ENCODE measurements at places on chromosomes 12 and 14.

GRCh38 chr12:39892146-39892545, 213.7 kb downstream of the SLC2A13 start:
- DNase-seq = no peak

DNA sequence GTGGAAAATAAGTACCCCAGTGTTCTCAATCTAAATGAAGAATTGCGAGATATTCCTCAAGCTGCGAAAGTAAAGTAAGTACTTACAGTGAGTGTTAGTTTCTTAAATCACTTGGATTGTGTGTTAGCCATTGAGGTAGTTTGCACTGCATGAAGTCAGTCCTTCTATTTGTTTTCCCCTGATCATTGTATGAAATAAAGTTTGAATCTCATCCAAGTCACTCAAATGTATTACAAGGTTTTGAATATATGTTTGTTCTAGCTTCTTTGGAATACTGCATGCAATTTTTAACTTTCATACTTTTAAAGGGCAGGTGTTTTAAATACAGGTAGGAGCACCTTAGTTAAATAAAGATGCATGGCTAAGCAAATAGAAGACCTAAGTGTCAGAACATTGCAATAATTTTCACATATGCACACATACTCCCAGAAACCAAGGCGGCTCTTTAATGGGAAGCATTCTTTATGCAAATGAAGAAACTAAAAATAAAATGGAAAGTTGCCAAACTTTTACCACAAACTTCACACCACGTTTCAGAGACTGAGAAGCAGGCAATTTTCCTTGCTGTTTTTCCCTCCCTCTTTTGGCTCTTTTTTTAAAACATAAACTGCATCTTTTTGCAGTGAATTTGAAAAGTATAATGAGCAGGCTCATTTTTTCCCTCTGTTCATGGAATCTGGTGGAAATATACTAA, 105.6 kb downstream of the GPR135 start:
- no peak for DNase-seq

- no peak for DNase-seq
Measured at GRCh38 chr14:85799668-85800067, 269.7 kb downstream of the FLRT2 start.

DNA sequence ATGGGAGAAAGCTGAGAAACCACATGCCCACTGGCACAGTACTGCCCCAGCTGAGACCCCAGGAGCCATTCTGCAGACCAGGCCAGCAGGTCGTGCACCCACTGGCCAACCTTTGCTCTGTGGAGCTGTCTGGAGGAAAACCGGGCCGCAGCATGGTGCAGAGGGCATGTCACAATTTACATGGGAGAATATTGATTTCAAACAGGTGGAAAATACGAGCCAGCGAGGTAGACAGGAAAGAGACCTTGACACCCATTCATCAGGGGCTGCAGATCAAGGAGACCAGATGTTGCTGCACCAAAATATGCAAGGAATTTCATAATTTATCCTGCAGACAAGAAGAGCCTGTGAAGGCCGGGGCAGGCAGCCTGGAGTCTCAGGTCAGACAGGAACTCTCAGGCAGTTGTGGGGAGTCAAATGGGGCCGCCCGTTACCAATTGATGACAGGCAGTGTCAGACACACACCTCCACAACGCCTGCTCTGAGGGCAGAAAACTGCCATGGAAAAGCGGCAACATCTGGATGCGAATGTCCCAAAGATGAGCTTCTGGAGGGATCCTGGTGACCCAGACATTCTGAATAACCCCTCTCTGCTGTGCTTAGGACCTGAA, 74.6 kb upstream of the BCL11B start:
- DNase-seq = no peak

GRCh38 chr14:76113691-76114090, 38.0 kb upstream of the GPATCH2L start:
- DNase-seq = no peak

GRCh38 chr12:40375076-40375475, 150.3 kb downstream of the LRRK2 start:
- no peak for DNase-seq

- DNase-seq = no peak
Measured at GRCh38 chr12:58388261-58388660, 446.9 kb downstream of the ATP23 start.

- DNase-seq = no peak
Measured at GRCh38 chr12:49825360-49825970, 2.7 kb downstream of the NCKAP5L start.

- no peak for DNase-seq
Measured at GRCh38 chr12:66800046-66800445, 121.2 kb upstream of the GRIP1 start.
